ENCODE measurements at places on chromosomes 5 and 9. TPM values are rescaled to one million over a fixed set of nuclear protein-coding genes. Genes with fewer than 3 reads are reported as not detected.

DNA sequence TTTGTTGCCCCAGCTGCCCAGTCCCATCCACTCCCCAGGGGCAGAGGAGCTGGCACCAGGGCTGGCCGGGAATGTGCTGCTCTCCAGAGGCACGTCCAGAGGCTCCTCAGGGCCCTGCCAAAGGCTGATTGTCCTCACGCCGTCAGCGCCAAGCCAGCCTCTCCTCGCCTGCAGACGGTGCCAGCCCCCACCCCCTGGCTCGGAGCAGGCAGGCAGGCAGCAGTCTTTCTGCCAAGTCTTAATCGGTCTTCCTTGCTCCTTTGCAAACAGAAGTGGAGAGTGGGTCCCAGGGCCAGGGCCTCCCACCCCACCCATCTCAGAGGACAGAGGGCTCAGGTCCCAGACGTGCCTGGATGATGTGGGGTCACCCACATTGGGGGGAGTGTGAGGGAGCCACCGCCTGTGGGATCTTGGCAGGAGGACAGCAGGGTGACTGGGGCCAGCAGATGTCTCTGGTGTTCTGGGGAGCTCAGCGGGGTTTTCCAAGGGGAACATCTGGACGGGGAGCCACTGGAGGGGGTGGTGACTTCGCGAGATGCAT is 36.3 kb downstream of the FAM163B start:
- H3K4me3 ChIP-seq = no peak overlapping the region
- no peak for DNase-seq
- H3K27me3 ChIP-seq = peaks cover 2% of the 10 kb centered on the region
- H3K36me3 ChIP-seq = no peaks in the 10 kb centered on the region

DNA sequence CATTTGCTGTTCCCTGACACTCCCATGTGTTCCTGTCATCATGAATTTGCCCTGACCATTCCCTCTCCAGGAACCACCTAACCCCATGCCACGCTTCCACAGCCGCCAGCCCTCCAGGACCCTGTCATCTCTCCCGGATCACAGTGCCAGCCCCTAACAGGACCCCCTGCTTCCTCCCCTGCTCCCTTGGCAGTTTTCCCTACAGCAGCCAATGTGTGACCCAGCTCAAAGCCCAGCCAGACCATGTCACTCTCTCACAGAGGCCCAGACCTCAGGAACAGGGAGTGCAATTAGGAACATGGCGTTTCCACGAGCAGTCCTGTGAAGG is 8.1 kb downstream of the FOXE1 start:
- H3K27me3 ChIP-seq = peaks cover 37% of the 10 kb centered on the region
- H3K4me3 ChIP-seq = no peak overlapping the region
- H3K4me1 ChIP-seq = peaks cover 7% of the 10 kb centered on the region

GRCh38 chr5:100519075-100519474 is 16.1 kb upstream of the FAM174A start:
- H3K4me3 ChIP-seq = no peak overlapping the region
- no peak for DNase-seq
- no peaks in the 10 kb centered on the region for H3K4me1 ChIP-seq

DNA sequence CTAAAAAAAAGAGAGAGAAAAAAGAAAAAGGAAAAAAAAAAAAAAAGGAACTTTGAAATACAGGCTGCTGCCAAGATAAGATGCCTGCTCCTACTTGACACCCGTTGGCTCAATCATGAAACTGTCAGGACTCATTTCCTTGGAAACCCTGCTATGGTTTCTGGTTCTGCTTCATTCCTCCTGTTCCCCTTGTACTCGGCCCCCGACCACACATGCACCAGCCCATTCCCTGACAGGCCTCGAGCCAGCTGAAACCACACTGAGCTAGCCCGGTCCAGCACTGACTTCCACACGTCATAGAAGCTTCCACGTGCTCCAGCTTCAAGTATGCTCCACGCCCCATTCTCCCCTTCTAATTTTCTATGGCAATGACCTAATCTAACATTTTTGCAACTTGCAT is 93.2 kb downstream of the MYO10 start:
- H3K36me3 ChIP-seq = no peaks in the 10 kb centered on the region
- H3K27me3 ChIP-seq = no peaks in the 10 kb centered on the region
- H3K4me3 ChIP-seq = no peak overlapping the region
- no peak for DNase-seq

DNA sequence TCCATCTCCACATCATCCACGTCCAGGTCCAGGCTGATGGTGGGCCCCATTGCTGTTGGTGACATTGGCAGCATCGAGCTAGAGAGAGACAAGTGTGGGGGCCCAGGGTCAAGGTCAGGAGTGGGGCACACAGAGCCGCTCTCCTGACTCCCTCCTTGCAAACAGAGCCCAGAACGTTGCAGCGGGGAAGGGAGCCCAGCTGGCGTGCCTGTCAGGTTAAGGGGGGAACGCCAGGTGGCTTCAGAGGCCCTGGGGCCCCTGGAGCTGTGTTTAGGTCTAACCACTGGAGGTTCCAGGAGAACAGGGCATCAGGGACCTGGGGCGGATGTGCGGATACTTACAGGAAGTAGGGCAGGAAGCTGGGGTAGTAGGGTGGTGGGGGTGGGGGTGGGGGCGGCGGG is 7.5 kb downstream of the RNF44 start:
- H3K27me3 ChIP-seq = no peaks in the 10 kb centered on the region
- peaks cover 63% of the 10 kb centered on the region for H3K4me1 ChIP-seq
- peak; percentile 87 for DNase-seq
- no peak overlapping the region for H3K4me3 ChIP-seq
- H3K36me3 ChIP-seq = peaks cover 56% of the 10 kb centered on the region

DNA sequence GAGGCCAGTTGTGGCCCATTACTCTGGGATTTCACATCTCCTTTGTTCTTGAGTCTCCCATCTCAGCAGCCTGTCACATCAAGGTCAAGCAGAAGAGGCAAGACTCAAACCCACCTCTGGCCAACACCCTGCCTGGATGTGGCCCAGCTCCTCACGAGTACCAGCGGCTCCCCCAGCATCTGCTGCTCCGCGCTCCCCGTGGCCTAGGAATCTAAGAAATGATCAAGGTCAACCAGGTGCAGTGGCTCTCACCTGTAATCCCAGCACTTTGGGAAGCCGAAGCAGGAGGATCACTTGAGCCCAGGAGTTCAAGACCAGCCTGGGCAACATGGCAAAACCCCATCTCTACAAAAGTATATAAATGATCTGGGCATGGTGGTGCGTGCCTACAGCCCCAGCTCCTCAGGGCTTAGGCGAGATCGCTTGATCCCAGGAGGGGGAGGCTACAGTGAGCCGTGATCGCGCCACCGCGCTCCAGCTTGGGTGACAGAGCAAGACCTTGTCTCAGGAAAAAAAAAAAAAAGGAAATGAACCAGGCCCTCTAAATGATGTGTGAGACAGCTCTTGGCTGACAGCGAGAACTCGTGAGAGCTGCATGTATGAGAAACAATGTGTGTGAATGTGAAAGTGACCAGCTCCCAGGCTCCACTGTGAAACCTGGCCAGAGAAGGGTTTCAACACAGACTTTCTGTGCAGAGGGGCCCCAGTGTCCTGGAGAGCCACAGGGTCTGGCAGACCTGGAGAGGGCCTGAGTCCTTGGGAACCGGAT is 61.6 kb upstream of the ANGPTL2 start:
- H3K27ac ChIP-seq = no peak overlapping the region
- DNase-seq = no peak
- H3K36me3 ChIP-seq = no peaks in the 10 kb centered on the region
- no peaks in the 10 kb centered on the region for H3K27me3 ChIP-seq
- no peaks in the 10 kb centered on the region for H3K4me1 ChIP-seq

- H3K36me3 ChIP-seq = no peaks in the 10 kb centered on the region
- H3K4me1 ChIP-seq = no peaks in the 10 kb centered on the region
- DNase-seq = no peak
Observed at GRCh38 chr9:75878488-75878860, 12.0 kb upstream of the PCSK5 start.

DNA sequence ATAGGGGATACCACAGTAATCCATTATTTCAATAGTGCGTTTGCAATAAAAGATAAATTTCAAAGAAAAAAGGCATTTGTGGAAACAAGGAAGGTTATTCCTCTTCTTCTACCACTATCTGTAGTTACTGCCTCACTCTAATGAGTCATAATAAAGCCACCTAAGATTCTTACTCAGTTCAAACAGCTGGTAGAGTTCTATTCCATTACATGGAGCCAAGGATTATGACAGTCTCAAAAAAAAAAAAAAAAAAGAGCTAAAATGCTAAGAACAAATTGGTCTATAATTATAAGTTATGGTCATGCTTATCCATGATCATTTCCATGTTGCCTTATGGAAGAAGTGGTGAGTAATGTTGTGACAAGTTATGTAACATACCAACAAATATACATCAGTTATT is 46.3 kb downstream of the DENND1A start:
- no peaks in the 10 kb centered on the region for H3K36me3 ChIP-seq
- H3K27me3 ChIP-seq = no peaks in the 10 kb centered on the region
- H3K27ac ChIP-seq = no peak overlapping the region
- no peak for DNase-seq

DNA sequence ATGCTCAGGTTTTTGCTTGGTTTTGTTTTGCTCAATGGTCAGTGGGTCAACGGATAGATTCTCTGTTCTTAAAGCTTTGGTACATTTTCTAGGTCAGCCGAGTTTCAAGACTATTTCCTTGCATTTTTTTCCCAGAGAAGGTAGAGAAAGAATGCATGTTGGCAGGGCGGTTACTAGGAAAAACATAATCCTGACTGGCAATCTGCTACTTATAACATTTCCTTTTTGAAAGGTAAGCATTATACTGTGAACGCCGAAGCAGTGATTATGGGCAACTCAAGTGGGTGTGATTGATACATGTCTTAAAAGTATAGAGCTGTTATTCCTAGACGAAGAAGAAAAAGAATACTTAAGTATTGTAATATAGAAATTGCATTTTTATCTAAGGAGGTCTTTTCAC is 273.2 kb downstream of the MAST4 start:
- DNase-seq = no peak
- no peaks in the 10 kb centered on the region for H3K27me3 ChIP-seq
- no peaks in the 10 kb centered on the region for H3K36me3 ChIP-seq
- H3K27ac ChIP-seq = no peak overlapping the region
- H3K4me3 ChIP-seq = no peak overlapping the region

GRCh38 chr5:107570805-107571531 is 99.8 kb downstream of the EFNA5 start:
- peaks cover 20% of the 10 kb centered on the region for H3K4me1 ChIP-seq
- peak overlapping the region; percentile 72 for H3K27ac ChIP-seq
- H3K4me3 ChIP-seq = peak overlapping the region; percentile 40
- H3K36me3 ChIP-seq = no peaks in the 10 kb centered on the region
- DNase-seq = peak; percentile 56

DNA sequence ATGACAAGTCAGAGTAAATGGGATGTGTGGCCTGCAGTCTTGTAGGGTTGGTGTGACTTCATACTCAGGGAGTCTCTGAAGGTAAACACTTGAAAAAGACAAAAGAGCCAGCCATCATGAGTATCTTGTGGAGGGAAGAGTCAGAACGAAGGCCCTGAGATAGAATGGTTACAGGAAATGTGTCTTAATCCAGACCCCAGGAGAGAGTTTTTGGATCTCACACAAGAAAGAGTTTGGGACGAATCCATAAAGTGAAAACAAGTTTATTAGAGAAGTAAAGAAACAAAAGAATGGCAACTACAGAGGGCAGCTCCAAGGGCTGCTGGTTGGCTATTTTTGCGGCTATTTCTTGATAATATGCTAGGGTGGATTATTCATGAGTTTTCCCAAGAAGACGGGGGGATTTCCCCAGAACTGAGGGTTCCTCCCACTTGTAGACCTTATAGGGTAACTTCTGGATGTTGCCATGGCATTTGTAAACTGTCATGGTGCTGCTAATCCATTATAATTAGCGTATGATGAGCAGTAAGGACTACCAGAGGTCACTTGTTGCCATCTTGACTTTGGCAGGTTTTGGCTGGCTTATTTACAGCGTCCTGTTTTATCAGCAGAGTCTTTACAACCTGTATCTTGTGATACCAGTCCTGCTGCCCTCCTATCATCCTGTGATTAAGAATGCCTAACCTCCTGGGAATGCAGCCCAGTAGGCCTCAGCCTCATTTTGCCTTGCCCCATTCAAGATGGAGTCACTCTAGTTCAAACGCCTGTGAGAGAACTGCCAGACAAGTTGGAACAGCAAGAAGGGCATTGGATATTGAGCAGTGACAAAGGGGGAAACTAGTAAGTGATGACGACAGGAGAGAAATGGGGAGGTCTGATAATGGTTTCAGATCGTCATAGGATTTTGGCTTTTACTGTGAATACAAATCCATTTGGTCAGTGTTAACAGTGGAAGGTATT is 34.0 kb downstream of the MTRR start:
- DNase-seq = no peak
- no peaks in the 10 kb centered on the region for H3K4me1 ChIP-seq
- peaks cover 56% of the 10 kb centered on the region for H3K36me3 ChIP-seq
- no peaks in the 10 kb centered on the region for H3K27me3 ChIP-seq
- H3K4me3 ChIP-seq = no peak overlapping the region

DNA sequence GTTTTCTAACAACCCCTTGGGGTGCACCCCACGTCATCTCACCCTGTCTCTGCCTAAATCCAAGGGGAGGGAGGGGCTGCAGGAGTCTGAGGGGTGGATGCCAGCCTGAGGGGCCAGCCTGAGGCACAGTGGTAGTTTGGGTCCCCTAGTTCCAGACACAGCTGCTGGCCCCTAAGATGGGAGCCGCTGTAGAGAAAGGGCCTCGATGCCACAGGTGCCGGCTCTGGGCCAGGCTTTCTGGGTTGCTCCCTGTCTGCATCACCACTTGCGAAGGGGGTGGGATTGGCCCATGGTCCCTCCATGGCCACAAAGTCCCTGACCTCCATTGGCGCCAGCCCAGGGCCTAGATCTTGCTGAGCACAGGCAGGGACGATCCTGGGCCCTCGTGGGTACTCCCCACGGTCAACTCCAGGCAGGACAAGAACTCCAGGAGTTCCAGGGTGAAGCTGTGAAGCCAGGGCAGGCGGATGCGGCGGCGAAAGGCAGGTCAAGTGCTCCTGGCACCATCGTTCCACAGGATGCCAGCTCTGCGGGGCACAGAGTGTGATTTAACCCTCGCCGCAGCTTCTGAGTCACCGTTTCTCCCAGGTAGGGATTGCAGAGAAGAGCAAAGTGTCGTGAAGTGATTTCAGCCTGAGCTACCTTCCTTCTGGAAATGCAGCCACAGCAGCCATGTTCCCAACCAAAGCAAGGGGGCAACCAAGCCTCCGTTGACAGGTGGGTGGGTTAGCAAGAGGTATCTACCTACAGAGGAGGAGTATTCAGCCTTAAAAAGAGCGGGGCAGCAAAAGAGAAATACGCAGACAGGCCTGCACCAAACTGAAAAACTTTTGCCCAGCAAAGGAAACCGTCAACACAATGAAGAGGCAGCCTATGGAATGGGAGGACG is 41.6 kb upstream of the EXOC3 start:
- H3K27me3 ChIP-seq = no peaks in the 10 kb centered on the region
- DNase-seq = no peak
- H3K4me1 ChIP-seq = peaks cover 9% of the 10 kb centered on the region
- no peak overlapping the region for H3K27ac ChIP-seq
- H3K4me3 ChIP-seq = no peak overlapping the region
- H3K36me3 ChIP-seq = no peaks in the 10 kb centered on the region

GRCh38 chr9:124551472-124552272 is 44.5 kb upstream of the NR5A1 start:
- no peak for DNase-seq
- H3K36me3 ChIP-seq = no peaks in the 10 kb centered on the region
- no peak overlapping the region for H3K27ac ChIP-seq
- no peaks in the 10 kb centered on the region for H3K27me3 ChIP-seq
- no peaks in the 10 kb centered on the region for H3K4me1 ChIP-seq

The LCN10 gene
- not detected for total RNA-seq

The CCL27 gene
- not detected for total RNA-seq

The PPP3R2 gene
- not detected for total RNA-seq

The EIF4EBP3 gene
- 5.8 TPM for total RNA-seq

The GPR21 gene
- total RNA-seq = not detected

The CATSPER3 gene
- total RNA-seq = 0.31 TPM

The TRIP13 gene
- total RNA-seq = 0.56 TPM

The IL9 gene
- not detected for total RNA-seq

The FYB1 gene
- total RNA-seq = 295 TPM

The WDR38 gene
- total RNA-seq = not detected

The LCN15 gene
- total RNA-seq = not detected

The ZFP2 gene
- 0.54 TPM for total RNA-seq

The ROPN1L gene
- total RNA-seq = 1.2 TPM
